ENCODE measurements at places on chromosomes 4 and X.

DNA sequence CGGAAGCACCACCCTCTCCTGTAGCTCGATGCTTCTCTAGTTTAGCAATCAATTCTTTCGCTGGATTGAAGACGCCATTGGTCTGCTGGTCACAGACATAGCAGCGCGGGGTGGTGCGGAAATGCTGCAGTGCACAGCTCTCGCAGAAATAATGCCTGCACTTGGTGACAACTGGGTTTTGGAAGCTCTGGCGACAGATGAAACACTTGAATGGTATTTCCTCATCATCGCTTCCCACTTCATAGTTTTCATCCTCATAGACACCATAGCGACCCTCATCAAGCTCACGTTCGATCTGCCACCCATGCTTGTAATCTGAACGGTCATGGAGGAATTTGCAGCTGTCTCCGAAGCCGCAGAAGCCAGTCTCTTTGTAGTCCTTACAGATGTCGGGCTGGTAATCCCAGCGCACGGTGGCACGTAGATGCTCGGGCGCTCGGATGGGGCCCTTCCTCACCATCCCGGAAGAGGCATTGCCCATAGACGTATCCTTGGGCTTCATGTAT lies 854 bp downstream of the RNF113A start:
- peak; percentile 68 for DNase-seq

DNA sequence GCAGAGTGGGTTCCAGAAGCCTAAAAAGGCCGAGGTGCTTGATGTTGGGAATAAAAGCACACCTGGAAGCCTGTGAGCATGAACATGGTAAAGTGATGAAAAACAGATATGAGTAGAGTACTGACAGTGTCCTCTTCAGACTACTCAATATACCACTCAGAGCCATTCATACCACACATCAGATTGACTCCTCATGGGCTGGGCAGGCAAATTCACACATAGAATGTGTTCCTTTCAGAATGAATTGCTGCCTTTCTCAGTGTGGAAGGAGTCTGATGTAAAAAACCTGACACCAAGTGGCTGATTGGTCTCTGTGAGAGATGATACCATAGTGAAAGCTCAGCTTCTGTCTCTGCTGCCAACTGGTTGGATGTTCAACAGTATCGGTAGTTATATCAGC lies 442.7 kb downstream of the RAPGEF2 start:
- DNase-seq = no peak

- DNase-seq = no peak
Observed at GRCh38 chr4:144350706-144351105, 210.2 kb upstream of the GYPA start.

- no peak for DNase-seq
Observed at GRCh38 chrX:39304746-39305145, 503.5 kb downstream of the MID1IP1 start.

DNA sequence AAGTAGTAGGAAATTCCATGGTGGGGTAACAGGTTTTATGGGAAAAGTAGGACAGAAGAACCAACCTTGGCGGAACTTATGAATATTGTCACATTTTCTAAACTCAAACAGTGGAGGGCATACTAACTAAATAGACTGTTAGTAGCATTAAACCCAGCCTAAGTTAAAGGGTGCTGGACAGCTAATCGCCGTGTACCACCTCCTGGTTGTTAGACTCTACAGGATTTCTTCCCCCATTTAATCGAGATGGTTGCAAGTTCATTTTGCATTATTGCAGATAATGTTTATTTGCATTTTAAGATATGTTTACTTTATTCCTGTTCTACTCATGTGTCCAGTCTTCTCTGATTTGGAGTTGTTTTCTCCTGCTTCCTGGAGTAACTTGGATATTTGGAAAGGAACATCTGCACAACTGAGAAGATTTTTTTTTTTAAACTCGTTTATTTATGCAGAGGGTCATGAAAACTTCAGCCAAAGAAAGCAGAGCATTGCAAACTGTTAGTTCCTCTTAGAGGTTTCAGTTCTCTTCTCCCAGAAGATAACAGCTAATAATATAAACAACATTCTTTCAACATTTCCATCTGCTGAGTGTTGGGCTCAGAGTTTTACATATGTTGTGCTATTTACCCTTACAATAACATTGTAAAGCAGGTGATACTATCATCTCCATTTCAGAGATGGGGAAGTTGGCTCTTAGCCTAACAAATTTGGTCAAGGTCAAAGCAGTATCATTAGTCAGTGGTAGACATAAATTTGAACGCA lies 51.5 kb upstream of the TBC1D9 start:
- DNase-seq = no peak

DNA sequence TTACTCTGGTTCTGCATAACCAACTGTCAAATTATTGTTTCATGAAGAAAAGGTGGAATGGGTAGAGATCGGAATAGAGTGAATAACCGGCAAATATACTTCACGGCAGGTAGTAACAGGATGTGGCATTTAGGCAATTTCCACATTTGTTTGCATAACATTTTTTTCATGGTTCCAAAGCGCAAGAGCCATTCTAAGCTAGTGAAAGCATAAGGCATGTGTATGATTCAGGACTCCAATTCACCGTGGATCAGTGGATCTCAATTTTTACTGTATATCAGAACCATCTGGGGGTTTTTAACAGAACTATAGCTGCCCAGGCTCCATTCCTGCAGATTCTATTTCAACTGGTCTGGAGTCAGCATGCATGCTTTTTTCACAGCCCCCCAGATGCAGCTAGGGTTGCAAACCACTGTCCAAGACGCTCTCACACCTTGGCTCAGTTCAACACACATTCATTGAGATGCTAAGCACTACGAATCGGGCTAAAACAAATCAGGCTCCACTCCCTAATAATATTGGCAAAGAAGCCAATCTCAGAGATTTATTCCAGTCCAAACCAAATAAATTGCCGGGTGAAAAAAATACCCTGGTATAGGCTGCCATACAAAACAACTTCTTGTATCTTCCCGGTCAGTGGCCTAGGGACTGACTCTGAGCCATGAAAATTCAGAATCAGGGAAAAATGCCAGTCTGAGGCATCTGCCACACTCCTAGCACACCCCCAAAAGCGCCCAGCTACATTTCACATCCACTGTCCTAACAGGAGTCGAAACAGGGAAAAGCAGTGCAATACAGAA lies 30.0 kb downstream of the AFAP1 start:
- no peak for DNase-seq

GRCh38 chr4:159598602-159599001 lies 495.7 kb downstream of the RAPGEF2 start:
- no peak for DNase-seq

DNA sequence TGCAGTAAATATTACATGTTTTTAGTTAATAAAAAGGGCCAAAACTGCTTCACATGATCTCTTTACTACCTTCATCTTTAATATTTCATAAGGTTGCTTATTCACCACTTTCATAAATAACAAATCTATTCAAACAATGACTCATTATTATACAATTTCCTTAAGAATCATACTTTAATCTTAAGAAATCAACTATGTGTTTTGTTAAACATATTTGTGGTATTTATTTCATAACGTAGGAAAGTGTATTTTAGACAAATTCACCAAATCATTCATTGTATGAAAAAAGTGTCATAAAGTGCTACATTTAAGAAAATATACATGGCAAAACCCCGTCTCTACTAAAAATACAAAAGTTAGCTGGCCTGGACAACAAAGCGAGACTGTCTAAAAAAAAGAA lies 150.5 kb upstream of the RXFP1 start:
- DNase-seq = no peak

GRCh38 chr4:59598330-59598618 lies 1601.9 kb upstream of the ADGRL3 start:
- no peak for DNase-seq

DNA sequence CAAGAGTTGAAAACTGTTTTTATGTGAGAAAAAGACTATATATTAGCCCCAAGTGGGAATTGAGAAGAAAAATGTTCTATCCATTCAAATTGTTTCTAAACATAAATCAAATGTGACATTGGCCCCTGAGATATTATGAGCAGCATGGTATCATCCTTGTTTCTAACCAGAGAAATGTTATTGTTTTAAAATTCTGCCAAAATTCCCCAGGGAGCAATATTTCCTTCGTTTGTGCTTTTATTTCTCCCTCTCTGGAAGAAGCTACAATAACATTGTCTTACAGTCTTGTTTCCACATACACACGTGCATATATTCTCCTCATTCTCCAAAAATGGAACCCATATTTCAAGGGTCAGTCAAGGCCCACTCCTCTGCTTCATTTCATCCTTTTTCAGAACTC lies 46.7 kb downstream of the MAGEB17 start:
- DNase-seq = no peak

DNA sequence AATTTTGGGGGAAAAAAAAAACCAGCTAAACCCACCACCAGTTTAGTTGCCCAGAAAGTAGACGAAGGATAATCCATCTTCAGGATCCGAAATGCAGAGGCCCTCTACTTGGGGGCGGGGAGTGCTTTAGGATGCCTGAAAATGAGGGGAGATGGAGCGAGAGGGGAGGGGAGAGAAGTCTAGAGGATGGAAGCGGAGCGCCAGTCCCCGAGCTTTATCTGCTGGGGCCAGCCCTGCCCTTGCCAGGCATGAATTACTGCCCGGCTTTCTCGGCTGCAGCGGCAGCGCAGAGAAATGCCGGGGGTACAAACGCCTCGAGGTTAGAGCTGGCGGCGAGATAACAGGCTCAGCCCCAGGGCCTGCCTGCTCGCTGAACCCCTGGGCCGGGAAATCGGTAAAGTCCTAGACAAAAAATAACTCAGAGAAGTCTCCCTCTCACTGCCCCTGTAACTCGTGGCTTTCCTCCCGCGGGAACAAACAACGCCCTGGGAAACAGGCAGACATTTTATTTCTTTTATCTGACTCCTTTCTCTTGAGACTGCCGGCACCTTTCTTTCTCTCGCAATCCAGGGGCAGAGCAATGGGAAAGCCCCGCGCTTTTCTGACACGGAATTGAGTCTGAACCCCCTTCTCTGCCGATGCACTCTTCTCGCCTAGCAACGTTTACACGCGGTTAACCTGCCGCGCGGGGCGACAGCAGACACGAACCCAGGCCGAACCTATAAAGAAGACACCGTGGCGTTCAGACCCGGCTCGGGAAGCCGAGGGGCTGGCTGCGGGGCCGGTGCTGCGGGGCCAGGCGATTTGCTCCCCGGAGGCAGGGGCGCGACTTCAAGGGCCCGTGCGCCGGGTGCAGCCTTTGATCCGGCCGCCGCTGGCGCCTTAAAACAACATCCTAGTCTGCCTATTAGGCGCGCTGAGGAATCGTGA lies 3.1 kb upstream of the MSX1 start:
- peak; percentile 63 for DNase-seq

GRCh38 chrX:128105659-128106058 lies 53.5 kb upstream of the ACTRT1 start:
- no peak for DNase-seq

- DNase-seq = no peak
Observed at GRCh38 chr4:102647117-102647516, 113.7 kb downstream of the MANBA start.

GRCh38 chr4:150543042-150543441 lies 38.9 kb upstream of the MAB21L2 start:
- DNase-seq = no peak

GRCh38 chr4:182828360-182829025 lies 88.7 kb downstream of the DCTD start:
- no peak for DNase-seq

- no peak for DNase-seq
Observed at GRCh38 chr4:155914782-155915181, 11.3 kb downstream of the TDO2 start.

DNA sequence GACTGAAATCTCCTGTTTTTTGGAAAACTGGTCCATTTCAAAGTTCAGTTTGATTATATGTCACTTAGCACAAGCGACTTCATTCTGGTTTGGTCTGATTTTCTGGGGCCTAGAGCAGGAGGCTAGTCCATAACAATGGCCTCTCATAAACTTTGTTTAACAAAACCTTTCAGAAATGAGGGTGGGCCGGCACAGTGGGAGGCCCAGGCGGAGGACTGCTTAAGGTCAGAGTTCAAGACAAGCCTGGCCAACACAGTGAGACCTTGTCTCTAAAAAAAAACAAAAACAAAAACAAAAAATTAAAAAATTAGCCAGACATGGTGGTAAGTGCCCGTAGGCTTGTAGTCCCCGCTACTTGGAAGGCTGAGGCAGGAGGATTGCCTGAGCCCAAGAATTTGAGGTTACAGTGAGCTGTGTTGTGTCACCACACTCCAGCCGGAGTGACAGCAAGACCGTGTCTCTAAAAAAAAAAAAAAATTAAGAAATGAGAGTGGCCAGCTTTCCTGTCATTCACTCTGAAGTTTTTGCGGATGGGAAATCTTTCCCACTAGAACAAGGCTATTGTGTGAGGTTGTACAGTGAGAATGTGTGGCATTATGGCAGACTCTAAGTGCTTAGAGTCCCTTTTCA lies 1.2 kb upstream of the PLAC8 start:
- DNase-seq = no peak

DNA sequence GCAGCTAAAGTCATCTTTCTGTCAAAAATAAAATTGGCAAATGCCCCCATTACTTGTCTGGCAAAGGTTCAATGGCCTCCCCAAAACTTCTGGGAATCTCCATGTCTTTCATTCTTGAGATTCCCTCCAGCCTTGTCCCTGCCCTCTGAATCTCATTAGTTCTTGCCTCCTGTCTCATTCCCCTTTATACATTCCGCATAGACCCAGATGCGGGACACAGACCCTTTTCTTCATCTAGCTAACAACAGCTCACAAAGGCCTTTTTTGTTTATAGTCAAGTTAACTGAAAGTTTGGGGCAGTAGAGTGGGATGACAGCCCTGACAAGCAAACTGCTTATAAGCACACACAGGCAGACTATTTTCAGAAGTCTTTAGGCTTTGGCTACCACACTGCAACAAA lies 306.1 kb upstream of the FAM241A start:
- no peak for DNase-seq

GRCh38 chr4:6119507-6120020 lies 80.8 kb downstream of the JAKMIP1 start:
- no peak for DNase-seq

DNA sequence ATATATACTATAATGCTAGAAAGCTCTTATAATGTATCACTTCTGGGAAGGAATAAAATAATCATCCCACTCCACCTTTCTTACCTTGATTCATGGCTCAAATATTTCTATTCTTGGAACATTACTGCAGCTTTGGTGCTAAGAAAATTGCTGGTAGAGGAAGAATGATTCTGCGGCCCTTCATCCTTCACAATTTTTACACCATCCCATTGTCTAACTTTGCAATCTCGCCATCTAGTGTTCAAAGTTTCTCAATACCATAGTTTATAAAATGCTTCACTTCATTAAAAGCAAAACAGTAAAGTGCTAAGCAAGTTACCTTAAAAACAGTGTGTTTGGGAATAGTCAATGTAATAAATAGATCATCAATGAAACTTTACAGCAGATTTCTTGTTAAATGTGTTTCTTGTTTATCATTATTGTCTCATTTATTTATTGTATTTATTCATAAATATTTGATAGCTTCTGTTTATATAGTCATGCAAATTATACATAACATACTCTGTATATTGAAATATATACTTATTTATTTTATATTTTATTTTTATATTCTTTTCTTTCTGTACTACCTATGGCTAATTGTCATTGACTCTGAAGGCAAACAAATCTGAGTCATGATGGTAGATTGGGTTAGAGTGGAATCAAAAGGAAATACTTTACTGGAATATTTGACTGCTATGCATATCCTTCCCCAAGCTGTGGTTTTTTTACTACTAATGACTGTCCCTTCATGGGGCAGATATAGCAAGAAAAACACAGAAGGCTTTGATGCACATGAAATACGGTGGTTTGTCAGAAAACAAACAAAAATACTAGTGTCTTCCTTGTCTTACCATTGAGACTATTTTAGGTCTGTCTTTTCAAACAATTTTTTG lies 390.7 kb downstream of the MAPK10 start:
- peak; percentile 59 for DNase-seq
